ENCODE measurements at places on chromosomes 2 and 18.

DNA sequence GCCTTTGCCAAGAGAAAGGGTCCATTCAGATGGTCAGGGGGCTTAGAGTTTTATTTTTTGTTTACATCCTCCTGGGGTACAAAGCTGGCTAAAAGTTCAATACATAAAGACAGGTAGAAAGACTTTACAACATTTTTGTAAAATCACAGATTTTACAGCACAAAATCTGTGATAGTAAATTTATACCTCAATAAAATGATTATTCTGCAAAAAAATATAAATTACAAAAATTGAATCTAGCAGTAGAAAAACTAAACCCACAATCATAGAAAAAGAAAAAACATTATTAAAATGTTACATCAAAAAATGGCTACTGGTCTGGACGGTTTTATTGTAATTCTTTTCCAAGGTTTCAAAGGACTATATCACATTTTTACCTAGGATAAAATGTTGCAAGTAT is 674.2 kb upstream of the CHAC2 start:
- no peak for DNase-seq

GRCh38 chr2:186573531-186573930 is 16.3 kb upstream of the ITGAV start:
- DNase-seq, result no peak

- no peak for DNase-seq
Measured at GRCh38 chr2:63056107-63057050, 5.7 kb downstream of the OTX1 start.

DNA sequence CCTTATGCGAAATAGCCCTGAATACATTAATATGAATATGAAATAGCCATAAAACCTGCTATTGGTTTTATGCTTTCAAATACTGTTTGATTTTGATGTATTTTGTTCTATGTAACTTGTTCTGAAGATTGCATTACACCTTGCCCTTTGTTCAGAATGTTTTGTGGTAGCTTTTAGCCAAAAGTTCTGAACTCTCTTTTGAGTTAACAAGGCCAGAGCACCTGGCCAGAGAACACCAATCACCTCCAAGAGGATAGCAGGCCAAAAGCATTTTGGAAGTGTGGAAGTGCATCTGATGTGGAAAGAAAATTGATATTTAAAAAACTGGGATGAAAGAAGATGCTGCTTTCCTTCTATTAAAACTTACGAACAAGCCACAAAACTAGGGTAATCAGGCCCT is 86.6 kb upstream of the PGAP1 start:
- no peak for DNase-seq

DNA sequence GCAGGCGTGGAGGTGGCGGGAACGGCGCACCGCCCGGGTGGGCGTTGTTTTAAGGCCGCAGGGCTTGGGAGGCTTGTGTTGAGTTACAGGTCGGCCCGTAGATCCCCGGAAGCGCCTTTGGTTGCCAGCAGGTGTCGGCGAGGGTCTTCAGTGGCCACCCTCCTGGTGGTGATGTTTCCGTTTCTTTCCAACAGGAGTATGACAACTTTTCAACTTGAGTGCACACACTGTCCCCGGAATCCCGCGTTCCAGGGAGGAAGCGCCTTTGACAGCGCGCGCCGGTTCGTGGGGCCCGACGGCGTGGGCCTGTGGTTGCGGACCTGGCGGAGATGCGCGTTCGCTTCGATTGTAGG is 1.0 kb upstream of the HDAC4 start:
- no peak for DNase-seq

DNA sequence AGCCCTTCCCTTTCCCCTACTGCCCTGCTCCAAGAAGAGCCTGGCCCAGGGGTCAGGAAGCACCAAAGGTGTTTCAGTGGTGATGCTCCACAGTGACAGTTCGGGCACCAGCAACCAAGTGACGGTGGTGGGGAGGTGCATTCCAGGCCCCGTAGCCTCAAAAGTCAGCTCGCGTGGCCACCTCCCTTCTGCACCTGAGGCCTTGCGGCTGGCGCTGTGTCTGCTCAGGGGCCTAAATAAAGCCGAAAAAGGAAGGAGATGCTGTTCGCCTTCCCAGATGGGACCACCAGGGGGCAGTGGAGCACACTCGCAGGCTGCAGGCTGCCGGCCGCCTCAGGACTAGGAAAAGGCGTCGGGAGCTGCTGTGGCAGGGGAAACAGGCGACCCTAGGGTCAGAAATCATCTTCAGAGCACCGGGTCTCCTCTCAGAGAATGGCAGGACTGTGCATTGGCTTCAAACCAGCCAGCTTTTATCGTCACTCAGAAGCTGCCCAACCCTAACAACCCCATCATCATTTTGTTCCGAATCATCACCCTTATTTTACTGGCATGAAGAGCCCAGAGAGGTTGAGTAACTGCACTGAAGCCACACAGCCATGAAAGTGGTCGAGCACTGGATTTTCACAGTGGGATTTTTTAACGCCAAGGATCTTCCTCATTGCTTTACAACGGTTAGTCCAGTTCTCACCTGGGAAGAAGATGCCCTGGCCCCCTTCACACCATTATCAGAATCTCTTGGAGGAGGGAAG is 213.0 kb upstream of the CELF4 start:
- no peak for DNase-seq

DNA sequence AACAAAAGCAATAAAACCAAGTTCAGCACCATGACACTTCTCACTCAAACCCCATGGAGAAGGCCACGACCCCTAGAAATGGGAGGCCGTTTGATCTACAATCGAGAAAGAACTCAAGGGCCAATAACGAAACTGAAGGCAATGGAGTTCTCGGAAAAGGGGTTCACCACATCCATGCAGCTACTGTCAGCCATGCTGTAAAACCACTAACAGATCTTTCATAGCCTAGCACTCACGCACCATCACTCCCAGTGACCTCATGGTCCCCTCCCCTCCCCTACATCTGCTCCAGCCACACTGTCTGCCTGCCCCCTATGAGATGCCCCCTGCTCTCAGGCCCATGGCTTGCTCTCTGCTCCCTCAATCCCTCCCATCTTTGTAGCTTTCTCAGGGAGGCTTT is 135.3 kb downstream of the TMEM163 start:
- no peak for DNase-seq

- no peak for DNase-seq
Measured at GRCh38 chr2:240928476-240929363, 22.6 kb downstream of the CROCC2 start.

GRCh38 chr2:181723731-181724130 is 43.4 kb upstream of the NEUROD1 start:
- DNase-seq, result no peak

- no peak for DNase-seq
Measured at GRCh38 chr2:6177811-6178210, 485.6 kb downstream of the SOX11 start.

- DNase-seq, result no peak
Measured at GRCh38 chr2:60247471-60247870, 306.0 kb downstream of the BCL11A start.

- DNase-seq, result no peak
Measured at GRCh38 chr2:67719351-67719750, 322.2 kb downstream of the ETAA1 start.

- DNase-seq, result no peak
Measured at GRCh38 chr2:239688122-239688681, 287.4 kb upstream of the HDAC4 start.

DNA sequence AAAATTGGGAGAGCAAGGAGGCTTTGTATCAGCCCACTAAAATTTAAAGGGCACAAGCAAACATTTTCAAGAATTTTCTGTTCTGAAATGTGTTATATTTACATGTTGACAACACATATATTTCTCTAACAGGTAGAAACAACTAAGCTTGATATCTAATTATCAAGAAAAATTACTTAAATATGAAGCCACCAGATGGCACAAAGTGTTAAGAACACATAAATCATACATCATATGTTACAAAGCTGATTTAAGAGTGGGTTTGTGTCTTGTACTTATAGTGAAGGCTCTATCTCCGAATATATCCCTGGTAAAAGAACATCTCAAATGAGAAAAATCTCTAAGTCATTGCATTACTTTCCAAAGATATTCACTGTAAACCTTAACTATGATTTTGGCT is 19.6 kb upstream of the CREB1 start:
- DNase-seq, result no peak

DNA sequence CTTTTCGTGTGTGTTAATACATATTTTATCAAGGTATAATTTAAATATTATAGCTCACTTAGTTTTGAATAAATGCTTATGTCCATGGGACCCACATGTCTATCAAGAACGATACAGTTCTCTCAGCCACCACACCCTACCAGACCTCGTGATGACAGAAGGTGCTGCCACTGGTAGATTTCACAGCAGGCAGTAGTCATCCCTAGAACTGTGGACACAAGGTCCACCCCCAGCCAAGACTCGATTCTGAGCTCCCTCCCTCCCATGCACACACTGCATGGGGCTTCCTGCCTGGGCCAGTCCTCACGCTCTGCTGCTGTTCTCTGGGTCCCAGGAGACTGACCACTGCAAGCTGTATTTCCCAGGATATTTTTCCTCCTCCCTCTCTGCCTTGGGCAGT is 26.5 kb upstream of the CREB1 start:
- no peak for DNase-seq

DNA sequence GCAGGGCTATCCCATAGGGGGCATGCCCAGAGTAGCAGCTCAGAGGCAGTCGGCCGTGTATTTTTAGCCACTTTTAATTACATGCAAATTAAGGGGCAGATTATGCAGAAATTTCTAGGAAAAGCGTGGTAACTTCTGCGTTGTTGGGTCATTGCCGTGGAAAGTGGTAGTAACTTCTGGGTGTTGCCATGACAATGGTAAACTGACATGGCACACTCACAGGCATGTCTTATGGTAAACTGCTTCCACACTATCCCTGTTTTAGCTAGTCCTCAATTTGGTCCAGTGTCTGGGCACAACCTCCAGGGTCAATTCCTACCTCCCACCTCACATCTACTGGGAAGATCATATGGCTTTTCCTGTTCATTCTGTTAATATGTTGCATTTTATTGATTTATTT is 428.9 kb upstream of the FANCL start:
- DNase-seq, result no peak

DNA sequence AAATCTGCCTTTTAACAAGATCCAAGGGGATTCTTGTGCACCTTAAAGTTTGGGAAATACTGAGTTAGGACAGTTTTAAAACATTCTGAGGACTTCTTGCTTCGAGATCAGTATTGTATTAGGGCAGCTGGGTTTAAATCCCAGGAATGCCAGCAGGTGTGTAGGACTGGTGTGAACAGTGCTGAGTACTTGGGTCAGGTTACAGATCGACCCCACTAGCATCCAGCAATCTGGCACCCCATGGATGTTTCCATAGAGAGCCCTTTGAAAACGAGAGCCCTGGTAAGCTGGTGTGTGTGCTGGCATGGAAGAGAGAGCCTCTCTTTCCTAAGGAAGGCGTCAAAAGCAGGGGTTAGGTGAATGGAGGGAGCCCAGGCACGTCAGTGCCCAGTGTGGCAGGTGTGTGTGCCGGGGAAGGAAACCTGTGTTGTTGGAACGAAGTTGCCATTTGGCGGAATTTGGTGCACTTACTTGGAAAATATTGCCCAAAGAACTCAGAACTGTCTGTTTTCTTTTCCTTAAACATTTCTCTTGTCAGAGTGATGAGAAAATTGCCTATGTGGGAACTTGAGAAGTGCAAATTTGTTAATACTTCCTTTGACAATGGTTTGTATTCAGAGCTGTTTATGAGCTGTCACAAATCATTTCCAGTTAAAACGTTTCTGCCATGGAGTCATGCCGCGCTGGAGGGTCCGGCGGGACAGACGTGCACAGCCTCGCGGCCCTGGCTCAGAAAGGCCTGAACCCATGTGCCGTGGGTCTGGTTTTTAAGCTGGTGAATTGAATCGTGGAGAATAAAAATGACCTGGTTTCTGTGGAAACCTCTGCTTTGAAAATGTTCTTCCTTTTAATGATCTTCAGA is 38.1 kb downstream of the LDLRAD4 start:
- no peak for DNase-seq

DNA sequence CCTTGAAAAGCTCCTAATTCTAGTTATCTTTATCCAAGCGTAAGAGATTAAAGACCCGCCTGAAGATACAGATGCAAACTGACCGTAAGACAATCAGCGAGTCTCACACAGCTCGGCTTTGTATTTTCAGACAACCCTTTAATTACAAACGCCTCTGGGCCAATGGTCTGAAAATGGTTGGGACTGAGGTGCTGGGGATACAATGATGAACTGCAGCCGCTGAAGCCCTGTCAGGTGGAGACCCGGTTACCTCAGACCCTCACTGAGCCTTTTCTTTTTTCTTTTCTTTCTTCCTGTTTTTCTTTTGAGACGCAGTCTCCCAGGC is 715 bp upstream of the CFAP36 start:
- DNase-seq, result no peak

GRCh38 chr18:4074647-4075046 is 380.5 kb downstream of the DLGAP1 start:
- no peak for DNase-seq

GRCh38 chr2:135960656-135961551 is 24.5 kb downstream of the DARS1 start:
- no peak for DNase-seq

GRCh38 chr18:12154361-12154760 is 60.7 kb downstream of the ANKRD62 start:
- no peak for DNase-seq

DNA sequence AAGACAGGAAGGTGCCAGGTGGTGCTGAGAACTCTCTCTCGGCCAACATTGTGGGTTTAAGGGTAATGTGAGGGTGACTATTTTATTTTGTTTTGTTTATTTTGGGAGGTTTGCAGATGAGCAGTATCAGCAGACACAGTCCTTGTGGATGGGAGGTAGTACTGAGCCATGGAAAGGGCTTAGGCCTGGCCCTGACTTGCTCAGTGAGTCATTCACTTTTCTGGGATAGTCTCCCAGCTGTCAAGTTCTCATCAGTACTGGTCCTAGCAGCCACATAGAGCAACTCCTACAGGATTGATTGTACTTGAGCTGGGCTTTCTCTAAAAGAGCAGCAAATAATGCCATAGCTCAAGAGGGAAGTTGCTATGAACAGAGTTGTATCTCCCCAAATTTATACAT is 175.2 kb downstream of the LOXHD1 start:
- DNase-seq, result no peak

GRCh38 chr2:74525717-74526648 is at the start of gene DQX1:
Gene DQX1 (minus strand): TSS chr2:74526231. CDS start chr2:74525729, 502 bp downstream.
- DNase-seq, result no peak

DNA sequence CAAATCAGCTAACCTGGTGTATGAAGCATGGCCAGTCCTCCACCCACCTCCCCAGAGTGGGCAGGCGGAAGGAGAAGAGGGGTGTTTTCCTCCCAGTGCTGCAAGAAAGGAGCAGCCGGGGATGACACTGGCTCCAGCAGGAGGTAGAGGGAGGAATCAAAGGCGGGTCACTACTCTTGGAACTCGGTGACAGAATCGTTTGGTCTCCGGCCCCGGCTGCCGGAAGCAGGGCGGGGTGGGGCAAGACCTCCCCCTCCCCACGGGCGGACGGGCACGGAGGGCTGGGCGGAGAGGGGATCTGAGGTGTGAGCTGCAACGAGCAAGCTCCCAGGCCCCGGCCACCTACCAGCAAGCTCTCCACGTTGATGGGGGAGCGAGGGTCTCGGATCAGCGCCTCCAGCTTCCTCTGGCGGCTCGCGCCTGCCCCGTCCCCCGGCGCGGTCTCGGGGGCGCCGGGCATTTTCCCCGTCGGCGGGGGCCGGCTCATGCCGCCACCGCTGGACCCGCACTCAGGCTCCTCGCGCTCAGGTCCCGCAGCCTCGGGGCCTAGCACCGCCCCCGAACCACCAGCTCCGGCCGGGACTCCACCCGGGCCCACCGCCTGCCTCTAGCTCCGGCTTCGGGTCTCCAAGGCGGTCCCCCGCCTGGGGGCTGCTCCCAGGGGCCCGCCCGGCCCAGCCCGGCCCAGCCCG is 640 bp downstream of the ROCK2 start:
- peak; percentile 13 for DNase-seq
